ENCODE measurements at places on chromosomes 7 and 10.
A peak's percentile ranks its signal among the peaks of the same experiment; 100 is the strongest.

GRCh38 chr7:70506434-70506833 is 625.5 kb upstream of the GALNT17 start:
- no peaks in the 10 kb centered on the region for H3K27me3 ChIP-seq
- H3K36me3 ChIP-seq, result no peaks in the 10 kb centered on the region
- no peaks in the 10 kb centered on the region for H3K4me1 ChIP-seq
- H3K4me3 ChIP-seq, result no peak overlapping the region

- no peaks in the 10 kb centered on the region for H3K27me3 ChIP-seq
- H3K36me3 ChIP-seq, result no peaks in the 10 kb centered on the region
- H3K27ac ChIP-seq, result peak overlapping the region; percentile 98
- peaks cover 74% of the 10 kb centered on the region for H3K4me1 ChIP-seq
- H3K4me3 ChIP-seq, result peak overlapping the region; percentile 83
Measured at GRCh38 chr10:72248468-72249151, 25.1 kb upstream of the DDIT4 start.

GRCh38 chr7:88044069-88044468 is 110.0 kb downstream of the ADAM22 start:
- no peaks in the 10 kb centered on the region for H3K36me3 ChIP-seq
- H3K4me1 ChIP-seq, result peaks cover 8% of the 10 kb centered on the region
- no peaks in the 10 kb centered on the region for H3K27me3 ChIP-seq
- no peak overlapping the region for H3K4me3 ChIP-seq

DNA sequence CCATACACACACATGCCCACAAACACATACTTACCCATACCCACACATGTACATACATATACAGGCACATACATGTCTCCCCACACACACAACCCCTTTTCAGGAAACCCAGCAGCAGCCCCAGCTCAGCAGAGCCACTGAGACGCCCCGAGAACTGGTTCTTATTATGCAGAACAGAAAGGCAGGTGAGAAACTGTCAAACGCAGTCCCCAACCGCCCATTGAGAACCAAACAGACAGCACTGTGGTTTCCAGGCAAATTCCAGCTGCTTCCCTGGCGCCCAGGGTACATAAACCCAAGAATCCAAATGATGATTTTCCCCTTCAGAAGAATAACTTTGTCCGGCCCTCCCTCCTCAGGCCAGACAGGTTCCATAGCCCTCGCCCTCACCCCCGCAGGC is 366.6 kb upstream of the ZMIZ1 start:
- no peak overlapping the region for H3K27ac ChIP-seq
- no peaks in the 10 kb centered on the region for H3K36me3 ChIP-seq
- H3K4me3 ChIP-seq, result no peak overlapping the region
- no peak for DNase-seq

DNA sequence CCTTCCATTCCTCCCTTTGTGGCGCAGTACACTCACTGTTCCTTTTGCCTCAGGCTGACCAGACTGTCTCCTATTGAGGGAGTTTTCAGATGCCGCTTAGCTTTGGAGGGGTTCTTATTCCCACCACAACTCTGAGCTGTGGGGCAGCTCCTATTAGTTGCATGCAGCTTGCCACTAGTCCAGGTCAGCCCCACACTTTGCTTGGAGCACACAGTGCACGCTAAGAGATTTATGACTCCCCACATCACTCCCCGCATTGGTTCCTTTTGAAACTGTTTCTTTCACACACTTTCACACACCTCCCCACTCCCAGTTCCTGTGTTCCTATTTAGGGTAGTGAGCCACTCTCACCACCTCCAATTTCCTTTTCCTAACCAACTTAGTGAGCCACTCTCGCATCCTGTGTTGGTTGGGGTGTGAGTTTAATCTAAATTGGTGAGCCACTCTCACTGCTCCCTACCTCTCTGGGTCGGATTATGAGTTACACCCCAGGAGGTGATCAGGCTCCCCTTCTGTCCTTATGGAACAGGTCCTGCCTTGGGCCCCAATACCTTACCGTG is 10.4 kb upstream of the ZNF485 start:
- H3K27ac ChIP-seq, result peak overlapping the region; percentile 10
- peaks cover 23% of the 10 kb centered on the region for H3K4me1 ChIP-seq
- peaks cover 2% of the 10 kb centered on the region for H3K27me3 ChIP-seq
- DNase-seq, result peak; percentile 66
- peaks cover 9% of the 10 kb centered on the region for H3K36me3 ChIP-seq

- H3K4me3 ChIP-seq, result no peak overlapping the region
- H3K4me1 ChIP-seq, result no peaks in the 10 kb centered on the region
- H3K27ac ChIP-seq, result no peak overlapping the region
- DNase-seq, result no peak
- no peaks in the 10 kb centered on the region for H3K27me3 ChIP-seq
Measured at GRCh38 chr7:47827351-47827756, 120.9 kb downstream of the PKD1L1 start.

GRCh38 chr7:136588216-136588615 is 280.2 kb upstream of the CHRM2 start:
- no peak for DNase-seq
- H3K27ac ChIP-seq, result no peak overlapping the region
- H3K4me1 ChIP-seq, result no peaks in the 10 kb centered on the region
- no peak overlapping the region for H3K4me3 ChIP-seq

GRCh38 chr10:85317827-85318226 is 989.4 kb downstream of the CCSER2 start:
- H3K27me3 ChIP-seq, result no peaks in the 10 kb centered on the region
- H3K4me3 ChIP-seq, result no peak overlapping the region
- H3K36me3 ChIP-seq, result no peaks in the 10 kb centered on the region
- no peaks in the 10 kb centered on the region for H3K4me1 ChIP-seq
- H3K27ac ChIP-seq, result no peak overlapping the region

- H3K27ac ChIP-seq, result no peak overlapping the region
- H3K4me1 ChIP-seq, result no peaks in the 10 kb centered on the region
- no peak overlapping the region for H3K4me3 ChIP-seq
- H3K36me3 ChIP-seq, result no peaks in the 10 kb centered on the region
- DNase-seq, result no peak
Measured at GRCh38 chr10:106078895-106079576, 1085.5 kb downstream of the SORCS1 start.

- no peak for DNase-seq
- no peak overlapping the region for H3K27ac ChIP-seq
- H3K36me3 ChIP-seq, result peaks cover 48% of the 10 kb centered on the region
- no peak overlapping the region for H3K4me3 ChIP-seq
- no peaks in the 10 kb centered on the region for H3K27me3 ChIP-seq
Measured at GRCh38 chr7:24836084-24836483, 78.8 kb upstream of the GSDME start.

DNA sequence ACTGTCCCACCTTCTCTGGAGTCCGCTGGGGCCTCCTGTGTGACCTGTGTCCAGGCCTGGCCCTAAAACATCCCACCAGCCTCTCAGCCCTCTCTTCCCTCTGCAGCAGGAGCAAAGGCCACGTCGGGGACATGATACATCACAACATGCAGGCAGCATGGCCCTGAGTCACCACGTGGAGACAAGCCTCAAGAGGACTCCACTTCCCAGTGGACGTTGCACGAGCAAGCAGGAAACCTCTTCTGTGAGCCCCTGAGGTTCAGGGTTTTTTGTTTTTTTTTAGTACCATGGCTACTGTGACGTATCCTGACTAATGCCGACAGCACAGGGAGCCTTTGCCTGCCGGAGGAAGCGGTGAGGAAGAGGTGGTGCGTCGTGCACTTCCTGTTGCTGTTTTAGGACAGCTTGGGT is 165.9 kb downstream of the DNAJB6 start:
- peaks cover 4% of the 10 kb centered on the region for H3K27me3 ChIP-seq
- peaks cover 26% of the 10 kb centered on the region for H3K4me1 ChIP-seq
- peak overlapping the region; percentile 38 for H3K27ac ChIP-seq
- peak overlapping the region; percentile 59 for H3K4me3 ChIP-seq
- H3K36me3 ChIP-seq, result peaks cover 10% of the 10 kb centered on the region

All from activated CD4-positive, alpha-beta memory T cell treated with anti-CD3 and anti-CD28 coated beads for 36 hours (primary cell).